ENCODE measurements at places on chromosomes 16 and 17.

DNA sequence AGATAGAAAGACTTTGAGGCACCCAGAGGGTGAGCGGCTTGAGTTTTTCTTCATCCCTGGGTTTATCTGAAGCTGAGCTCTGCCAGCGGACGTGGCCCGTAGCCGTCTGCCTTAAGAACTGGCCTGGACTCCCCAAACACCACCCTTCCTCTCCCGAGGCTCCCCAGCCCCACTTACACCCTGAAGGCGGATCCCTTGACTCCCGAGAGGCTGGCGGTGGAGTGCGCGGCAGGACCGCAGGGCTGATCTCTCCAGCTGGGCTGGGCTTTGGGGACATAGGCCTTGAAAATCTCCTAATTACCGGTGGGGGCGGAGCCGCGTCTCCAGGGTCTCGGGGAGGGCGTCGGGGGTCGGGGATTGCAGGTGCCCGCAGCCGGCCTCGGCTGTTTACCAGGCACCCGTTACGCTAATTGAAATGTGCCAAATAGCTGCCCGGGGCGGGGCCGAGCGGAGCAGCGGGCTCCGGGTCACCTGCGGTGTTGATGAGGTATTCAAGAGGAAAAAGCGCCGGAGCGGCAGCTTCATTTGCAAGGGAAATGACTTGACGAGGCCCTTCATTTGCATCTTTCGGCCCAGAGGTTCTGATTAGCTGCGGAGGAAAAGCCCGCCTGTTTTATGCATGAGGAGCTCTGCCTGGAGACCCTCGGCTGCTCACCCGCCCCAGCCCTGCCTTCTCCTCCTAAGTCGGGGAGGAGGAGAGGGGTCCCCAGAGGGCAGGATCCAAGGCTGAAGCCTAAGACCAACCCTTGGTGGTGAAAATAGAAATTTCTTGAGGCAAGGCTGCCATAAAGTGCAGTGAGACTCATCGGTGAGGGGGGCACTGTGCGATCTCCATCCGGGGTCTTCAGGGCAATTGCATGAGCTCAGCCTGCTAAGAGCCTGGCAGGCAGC is 100.7 kb downstream of the MGAT5B start:
- no peak for DNase-seq

- no peak for DNase-seq
These were observed 54.7 kb downstream of the TANGO6 start for GRCh38 chr16:68898026-68898425.

GRCh38 chr17:30333503-30334360 is at the start of gene TMIGD1:
TMIGD1 (minus strand) TSS chr17:30334057; CDS start chr17:30332133, 1,924 bp downstream.
- DNase-seq: no peak

- peak; percentile 59 for DNase-seq
These were observed 26.8 kb downstream of the GP2 start for GRCh38 chr16:20300312-20301097.

DNA sequence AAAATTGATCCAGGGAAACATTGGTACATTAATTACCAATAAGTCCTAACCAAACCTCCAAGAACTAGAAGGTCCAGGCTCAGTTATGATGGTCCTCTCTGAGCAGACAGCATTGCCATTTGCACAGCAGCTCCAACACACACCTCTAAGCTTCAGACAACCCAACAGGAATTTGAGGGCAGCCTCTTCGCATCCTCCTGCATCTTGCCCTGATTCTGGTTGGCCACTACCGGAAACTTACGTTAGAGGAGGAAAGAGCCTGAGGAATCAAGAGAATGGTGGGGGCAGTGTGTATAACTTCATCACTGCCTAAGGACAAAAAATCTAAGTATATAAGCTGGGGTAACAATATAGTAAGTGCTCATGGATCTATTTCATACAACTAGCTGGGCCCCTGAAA is 15.7 kb downstream of the FAM117A start:
- no peak for DNase-seq

- no peak for DNase-seq
These were observed 29.0 kb upstream of the MEOX1 start for GRCh38 chr17:43690624-43691316.

- DNase-seq: no peak
These were observed 75.8 kb downstream of the WNT3 start for GRCh38 chr17:46742565-46743270.

GRCh38 chr16:1159325-1159972 is 6.5 kb downstream of the CACNA1H start:
- no peak for DNase-seq

Data from right atrium auricular region (tissue), 2 donors.